Sciatic nerve (tissue), 2 donors: ENCODE measurements at places on chromosomes 16 and 17. TPM values are rescaled to one million over a fixed set of nuclear protein-coding genes. Genes with fewer than 3 reads are reported as not detected.
A peak's percentile ranks its signal among the peaks of the same experiment; 100 is the strongest.

DNA sequence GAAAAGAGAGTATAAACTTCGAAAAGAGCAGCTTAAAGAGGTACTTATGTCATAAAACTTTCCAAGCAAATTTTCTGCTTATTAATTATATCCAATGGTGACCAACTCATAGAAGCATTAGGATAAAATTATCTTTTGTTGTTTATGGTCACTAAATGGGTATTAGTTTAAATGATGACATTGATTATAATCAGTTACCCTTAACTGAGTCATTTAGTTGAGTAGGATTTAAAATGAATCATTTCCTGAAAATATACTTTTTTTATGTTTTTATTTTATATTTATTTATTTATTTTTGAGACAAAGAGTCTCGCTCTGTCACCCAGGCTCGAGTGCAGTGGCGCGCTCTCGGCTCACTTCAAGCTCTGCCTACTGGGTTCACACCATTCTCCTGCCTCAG is 55.9 kb downstream of the ABHD15 start:
- no peak for DNase-seq

MT1E gene
- total RNA-seq: 44.7 TPM

- DNase-seq: peak; percentile 87
These were observed 3.9 kb downstream of the SPATA20 start for GRCh38 chr17:50550661-50551432.

NPIPA5 gene
- total RNA-seq: 19.9 TPM

DNA sequence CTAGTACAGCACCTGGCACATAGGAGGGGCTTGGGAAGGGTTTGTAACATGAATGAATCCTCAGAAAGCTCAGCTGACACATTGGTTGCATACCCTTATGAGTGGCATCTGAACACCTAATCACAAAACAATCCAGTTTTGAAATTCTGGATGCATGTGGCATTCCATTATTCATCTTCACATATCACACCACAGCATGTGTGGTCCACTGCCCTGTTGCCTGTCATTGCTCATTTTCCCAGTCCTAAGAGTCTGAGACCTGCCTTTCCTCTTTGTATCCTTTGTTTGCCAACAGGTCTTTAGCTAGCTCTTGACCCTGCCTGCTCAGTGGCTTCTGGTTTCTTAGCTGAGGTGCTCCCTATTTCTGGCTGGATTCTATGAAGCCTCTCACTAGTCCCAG is 170.8 kb upstream of the ASIC2 start:
- no peak for DNase-seq

GRCh38 chr17:48125829-48126531 is 18.4 kb downstream of the SNX11 start:
- DNase-seq: peak; percentile 45
